ENCODE measurements at places on chromosomes 6 and 20.

- no peak for DNase-seq
Measured at GRCh38 chr6:134706806-134707205, 243.1 kb downstream of the ALDH8A1 start.

DNA sequence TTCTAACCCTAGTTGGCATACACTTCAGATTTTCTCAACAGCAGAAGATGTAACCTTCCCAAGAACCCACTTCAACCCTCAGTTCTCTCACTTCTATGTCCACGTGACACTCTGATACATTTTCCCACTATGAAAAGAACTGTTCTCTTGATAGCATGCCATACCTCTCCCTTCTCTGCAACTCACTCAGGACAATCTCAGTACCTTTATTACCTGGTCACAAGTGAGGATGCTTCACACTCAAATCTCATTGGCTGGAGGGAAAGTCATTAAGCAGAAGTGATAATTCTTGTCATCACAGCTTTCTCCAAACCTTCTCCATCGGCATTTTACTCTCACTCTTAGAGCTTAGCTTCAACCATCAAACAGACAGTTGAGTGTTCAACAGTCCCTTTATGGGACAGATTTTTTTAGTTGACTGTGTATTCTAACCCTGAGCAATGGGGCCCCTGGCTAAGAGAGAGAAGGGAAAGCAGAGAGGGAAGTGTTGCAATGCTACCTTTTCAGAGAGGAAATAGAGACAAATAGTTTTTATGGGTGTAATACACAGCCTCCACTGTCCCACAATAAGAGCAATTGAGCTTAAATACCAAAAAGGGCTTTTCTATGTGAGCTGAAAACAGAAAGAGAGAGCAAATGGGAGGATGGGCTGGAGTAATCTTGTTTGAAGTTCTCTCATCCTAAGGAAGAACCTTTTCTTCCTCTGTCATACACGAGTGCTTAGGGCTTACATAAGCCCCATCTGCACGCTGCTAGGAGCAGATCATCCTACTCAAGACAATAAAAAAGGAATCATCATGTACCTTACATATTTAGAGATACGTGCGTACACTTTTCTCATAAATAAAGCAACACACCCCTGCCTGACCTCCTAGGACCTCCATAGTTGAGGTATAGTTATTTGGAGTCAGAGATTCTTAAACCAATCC is 16.0 kb downstream of the HLA-DPA1 start:
- no peak for DNase-seq

- no peak for DNase-seq
Measured at GRCh38 chr20:63492518-63492917, 6.4 kb downstream of the EEF1A2 start.

DNA sequence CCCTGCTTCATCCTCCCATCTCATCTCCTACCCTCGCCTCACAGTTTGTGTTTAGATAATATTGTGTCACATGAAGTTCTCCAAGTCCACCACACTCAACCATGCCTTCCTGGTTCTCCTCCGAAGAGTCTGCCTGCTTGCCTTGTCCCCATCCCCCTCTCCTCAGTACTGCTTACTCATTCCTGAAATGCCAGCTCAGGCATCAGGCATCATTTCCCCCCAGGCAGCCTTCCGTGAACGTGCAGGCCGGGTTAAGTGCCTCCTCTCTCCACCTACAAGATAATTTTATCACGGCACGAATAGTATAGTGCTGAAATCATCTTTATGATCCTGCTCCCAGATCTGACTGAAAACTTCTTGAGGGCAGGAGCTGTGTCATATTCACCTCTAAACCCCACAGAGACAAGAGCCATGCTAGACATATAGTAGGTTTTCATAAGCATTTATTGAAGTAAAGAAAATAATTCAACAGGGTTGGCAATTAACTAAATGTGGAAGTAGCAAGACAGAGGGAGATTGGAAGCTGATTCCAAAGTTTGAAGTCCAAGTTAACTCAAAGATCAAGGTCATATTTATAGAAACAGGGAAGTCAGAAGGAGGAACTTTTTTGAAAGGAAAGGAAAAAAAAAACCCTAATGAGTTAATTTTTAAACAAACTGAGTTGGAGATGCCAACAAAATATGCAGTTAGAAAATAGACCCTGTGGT is 48.7 kb upstream of the BMP2 start:
- DNase-seq = no peak

DNA sequence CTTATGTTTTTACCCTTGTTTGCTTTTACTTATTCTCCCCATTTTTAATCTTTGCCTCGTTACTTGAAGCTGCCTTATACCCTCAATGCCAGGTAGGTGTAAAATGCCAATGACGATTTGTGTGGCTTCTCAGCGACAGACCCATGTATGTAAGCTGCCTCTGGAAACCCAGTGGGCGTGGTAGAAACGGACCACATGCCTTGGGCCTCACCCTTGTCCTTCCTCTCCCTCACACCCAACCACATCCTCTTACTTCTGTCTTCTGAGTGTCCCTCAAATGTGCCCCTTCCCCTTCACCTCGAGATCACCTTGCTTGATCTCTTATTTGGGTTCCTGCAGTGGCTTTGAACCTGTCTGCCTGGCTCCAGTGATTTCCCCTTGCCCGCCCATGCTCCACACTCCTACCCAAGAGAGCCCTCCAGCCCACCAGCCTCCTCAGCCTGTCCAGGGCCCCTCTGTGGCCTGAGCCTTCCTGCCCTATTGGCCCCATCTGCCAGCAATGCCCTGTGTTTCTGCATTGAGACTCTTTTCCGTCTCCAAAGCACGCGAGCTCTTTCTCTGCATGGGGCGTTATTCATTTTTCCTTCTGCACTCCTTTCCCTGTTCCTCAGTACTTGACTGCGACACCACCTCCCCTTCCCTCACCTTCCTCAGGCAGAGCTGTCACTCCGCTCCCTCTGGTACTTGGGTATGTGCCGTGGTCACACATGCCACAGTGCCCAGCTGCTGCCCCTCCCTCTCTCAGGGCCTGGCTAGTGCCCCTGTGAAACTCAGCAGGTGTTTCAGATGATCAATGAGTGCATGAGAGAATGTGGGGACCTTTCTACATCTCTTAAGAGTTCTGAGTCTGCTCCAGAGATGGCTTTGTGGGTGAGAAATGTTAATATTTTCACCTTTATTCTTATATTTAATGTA is 115.4 kb downstream of the SLX4IP start:
- DNase-seq = no peak

- no peak for DNase-seq
Measured at GRCh38 chr6:148177589-148178233, 164.9 kb upstream of the SASH1 start.

GRCh38 chr6:35489066-35489465 is 7.8 kb downstream of the TEAD3 start:
- DNase-seq = no peak

DNA sequence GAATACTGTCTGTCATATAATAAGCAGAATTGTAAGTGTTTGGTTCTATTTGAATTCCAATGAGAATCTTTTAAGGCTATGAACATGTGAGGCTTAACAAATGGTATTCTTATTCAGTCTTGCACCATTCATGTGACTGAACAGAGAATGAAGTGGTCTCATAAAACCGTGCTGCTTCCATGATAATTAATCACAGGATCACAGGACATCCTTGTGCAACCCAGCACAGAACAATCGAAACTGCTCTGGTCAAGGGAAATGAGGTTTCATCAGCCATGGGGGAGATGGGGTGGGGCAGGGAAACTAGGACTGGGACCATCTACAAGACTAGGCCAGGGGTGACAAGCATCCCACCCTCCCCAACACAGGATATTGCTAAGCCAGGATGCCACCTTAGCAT is 6.0 kb downstream of the PPIL6 start:
- DNase-seq = no peak

DNA sequence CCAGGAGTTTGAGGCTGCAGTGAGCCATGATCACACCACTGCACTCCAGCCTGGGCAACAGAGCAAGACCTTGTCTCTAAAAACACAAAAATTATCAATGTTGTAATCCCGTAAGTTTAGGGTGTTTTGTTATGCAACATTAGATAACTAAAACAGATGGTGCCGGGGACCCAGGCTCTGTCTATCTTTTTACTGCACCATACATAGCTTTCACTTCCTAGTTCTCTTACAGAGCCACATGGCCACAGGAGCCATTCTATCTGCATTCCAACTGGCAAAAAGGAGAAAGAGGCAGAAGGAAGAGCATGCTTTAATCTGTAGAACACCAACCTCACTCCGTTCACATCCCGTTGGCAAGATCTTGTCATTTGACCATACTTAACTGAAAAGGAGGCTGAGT is 5.4 kb upstream of the TCF15 start:
- DNase-seq = no peak

DNA sequence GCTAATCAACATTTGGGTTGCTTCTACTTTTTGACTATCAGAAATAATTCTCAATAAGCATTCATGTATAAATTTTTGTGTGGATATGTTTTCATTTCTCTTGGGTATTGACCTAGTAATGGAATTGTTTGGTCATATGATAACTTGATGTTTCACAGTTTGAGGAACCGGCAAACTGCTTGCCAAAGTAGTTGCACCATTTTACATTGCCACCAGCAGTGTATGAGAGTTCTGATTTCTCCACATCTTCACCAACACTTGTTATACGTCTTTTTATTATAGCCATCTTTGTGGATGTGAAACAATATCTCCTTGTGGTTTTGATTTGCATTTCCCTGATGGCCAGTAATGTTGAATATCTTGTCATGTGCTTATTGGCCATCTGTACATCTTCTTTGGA is 42.6 kb upstream of the TGM2 start:
- DNase-seq = no peak

DNA sequence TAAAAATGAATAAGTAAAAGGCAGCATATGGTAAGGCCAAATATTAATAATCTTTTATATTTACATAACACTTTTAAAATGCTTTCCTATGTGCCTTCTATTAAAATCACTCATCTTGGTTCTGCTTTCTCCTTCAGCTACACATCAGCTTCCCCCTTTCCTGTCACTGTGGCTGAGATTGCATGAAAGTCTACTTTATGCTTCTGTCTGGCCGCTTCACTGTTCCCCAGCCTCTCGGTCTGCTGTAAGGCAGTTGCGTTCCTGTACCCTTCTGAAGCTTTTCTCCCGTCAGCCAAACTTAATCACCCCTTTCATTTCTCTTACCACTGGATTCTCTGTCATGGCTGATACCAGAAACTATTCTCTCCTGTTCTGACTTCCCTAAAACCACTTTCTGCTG is 34.6 kb downstream of the SOX4 start:
- no peak for DNase-seq

DNA sequence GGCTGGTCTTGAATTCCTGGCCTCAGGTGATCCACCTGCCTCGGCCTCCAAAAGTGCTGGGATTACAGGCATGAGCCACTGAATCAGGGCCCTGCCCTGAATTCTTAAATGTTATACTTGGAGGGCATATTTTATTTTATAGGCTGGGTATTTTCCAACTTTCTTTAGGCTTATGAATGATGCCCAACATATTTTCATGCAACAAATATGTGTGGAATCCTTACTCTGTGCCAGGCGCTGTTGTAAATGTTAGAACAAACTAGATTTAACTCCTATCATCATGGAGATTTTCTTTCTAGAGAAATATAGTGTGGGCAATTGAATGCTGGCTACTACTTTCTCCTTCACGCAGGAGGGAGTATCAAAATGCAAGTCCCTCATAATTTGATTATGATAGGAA is 71.2 kb downstream of the SAMD5 start:
- no peak for DNase-seq

DNA sequence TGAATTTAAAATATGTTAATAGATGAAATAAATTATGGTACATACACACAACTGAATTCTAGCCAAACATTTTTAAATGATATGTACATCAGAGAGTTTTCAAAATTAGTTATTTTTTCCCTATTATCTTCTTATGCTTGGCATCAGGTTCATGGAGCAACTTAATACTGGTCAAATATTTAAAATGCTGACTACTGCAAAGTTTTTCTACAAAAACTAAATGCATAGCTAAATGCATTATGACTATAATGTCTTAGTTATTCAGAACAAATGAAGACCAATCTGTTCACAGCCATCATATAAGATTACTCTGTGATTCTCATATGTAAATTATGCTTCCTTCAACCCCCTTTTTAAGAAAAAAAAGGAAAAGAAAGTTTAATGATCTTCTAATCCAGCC is 8.2 kb upstream of the IL17A start:
- DNase-seq = no peak

DNA sequence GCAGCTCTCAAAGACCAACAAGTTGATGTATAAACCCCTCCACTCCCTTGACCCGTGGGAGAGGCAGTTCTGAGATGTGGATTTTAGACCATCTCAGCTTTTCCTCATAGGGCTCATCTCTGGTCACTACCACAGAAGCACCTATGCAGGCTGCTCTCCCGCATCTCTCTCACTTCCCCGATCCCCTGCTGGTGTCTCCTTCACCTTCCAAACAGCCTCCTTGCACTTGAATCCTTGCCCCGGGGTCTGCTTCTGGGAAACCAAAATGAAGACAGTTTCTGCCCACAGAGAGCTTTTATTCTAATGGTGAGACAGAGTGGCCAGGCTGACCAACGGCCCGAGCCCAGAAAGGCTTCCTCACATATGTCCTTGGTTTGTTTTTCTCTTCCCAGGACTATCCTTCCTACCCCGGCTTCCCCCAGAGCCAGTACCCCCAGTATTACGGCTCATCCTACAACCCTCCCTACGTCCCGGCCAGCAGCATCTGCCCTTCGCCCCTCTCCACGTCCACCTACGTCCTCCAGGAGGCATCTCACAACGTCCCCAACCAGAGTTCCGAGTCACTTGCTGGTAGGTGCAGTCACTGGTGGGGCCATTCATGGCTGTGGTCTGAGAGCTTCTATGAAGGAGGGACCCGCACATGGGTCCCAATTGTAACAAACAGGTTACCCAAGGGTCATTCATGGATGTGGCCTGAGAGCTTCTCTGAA is 179.3 kb downstream of the EYA2 start:
- no peak for DNase-seq

DNA sequence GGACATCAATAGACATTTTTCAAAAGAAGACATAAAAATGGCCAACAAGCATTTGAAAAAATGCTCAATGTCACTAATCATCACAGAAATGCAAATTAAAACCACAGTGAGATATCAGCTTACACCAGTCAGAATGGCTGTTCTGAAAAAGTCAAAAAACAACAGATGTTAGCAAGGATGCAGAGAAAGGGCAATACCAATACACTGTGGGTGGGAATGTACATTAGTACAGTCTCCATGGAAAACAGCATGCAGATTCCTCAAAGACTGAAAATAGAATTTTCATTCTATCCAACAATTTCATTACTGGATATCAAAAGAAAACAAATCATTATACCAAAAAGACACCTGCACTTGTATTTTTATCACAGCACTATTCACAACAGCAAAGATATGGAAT is 85.3 kb downstream of the DCDC2 start:
- DNase-seq = no peak

GRCh38 chr6:82569022-82569421 is 205.4 kb downstream of the TPBG start:
- DNase-seq = no peak

- no peak for DNase-seq
Measured at GRCh38 chr6:112957536-112957916, 610.4 kb downstream of the RFPL4B start.

GRCh38 chr6:35063701-35064280 is 77.3 kb downstream of the TCP11 start:
- DNase-seq = no peak

DNA sequence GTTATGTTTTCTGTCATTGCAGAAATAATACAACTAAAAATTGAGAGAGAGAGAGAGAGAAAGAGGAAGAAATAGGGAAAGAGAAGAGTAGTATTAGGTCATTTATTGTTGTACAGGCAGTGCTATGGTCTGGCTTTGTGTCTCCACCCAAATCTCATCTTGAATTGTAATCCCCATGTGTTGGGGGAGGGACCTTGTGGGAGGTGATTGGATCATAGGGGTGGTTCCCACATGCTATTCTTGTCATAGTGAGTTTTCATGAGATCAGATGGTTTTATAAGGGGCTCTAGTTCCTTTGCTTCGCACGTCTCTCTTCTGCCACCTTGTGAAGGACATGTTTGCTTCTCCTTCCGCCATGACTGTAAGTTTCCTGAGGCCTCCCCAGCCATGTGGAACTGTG is 677.4 kb upstream of the CHD6 start:
- DNase-seq = no peak

Data from GM12892 (cell line).